ENCODE measurements at places on chromosomes 2 and 18.
A peak's percentile ranks its signal among the peaks of the same experiment; 100 is the strongest.

DNA sequence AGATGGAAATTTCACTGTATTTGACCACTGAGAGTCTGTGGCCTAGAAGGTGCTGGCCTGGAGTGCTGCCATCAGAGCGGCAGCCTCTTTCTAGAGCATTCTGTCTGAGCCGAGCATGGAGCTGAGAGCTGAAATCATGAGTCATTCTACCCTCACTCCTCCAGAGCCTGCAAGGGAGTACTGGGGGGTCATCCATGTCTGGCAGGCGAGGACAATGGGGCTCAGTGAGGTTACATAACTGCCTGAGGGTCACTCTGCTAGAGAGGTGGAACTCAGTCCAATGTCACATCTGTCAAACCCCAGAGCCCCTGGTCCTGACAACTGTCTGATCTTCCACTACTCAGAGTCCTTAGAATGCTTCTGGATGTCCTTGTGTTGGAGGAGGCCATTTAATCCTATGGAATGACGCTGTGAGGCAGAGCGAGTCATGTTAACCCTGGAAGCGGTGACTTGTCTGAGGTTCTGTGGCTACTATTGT, 65.3 kb downstream of the HAUS1 start:
- DNase-seq, result peak; percentile 68

- DNase-seq, result no peak
These were observed 358 bp downstream of the USP37 start for GRCh38 chr2:218567797-218568189.

DNA sequence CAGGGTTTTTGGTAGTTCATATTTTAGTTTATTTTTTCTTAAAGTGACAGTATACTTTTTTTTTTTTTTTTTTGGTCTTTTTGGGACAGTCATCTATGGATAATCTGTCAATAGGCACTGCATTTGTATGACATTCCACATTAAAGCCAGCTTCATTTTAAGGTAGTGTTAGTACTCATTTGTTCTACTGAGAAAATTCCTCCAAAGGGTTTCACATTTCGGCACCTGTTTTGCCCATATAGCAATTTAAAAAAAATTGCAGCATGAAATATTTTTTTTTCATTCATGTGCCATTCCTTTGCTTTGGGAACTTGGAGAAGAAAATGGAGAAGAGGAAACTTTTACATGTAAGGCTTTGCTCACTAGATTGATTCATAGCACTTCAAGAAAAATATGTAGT, 276.3 kb upstream of the TCF4 start:
- no peak for DNase-seq

- no peak for DNase-seq
These were observed 363.1 kb downstream of the DSC3 start for GRCh38 chr18:30679285-30679930.

DNA sequence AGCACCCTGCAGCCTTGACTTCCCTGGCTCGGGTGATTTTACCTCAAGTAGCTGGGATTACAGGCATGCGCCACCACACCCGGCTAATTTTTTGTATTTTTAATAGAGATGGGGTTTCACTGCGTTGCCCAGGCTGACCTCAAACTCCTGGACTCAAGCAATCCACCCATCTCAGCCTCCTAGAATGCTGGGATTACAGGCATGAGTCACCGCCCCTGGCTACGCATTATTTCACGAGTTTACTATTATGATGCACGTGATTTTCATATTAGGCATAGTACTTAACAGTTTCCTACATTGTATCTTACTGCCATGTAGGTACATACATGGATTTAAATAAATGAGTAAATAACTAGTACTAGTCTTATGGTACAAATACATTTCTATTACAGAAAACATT, 4.4 kb downstream of the DYNC2LI1 start:
- DNase-seq, result no peak

- DNase-seq, result no peak
These were observed 24.9 kb upstream of the CD8A start for GRCh38 chr2:86815611-86816010.

DNA sequence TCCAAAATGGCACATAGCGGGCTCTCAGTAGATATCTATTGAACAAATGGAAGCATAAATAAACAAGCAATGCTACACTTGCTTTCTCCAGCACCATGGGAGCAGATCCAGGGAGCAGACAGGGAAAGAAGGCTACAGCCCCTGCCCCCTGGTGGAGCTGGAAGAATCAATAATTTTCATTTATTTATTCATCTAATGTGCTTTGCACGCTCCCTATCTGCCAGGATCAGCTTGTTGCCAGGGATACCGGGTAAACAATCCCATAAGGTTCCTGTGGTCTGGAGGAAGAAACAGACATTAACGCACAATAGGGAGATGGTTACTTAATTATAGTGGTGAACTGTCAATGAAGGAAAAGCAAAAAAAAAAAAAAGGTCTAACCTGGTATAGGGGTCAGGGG, 40.1 kb upstream of the CLASP1 start:
- peak; percentile 75 for DNase-seq

- no peak for DNase-seq
These were observed 119.5 kb upstream of the PARD3B start for GRCh38 chr2:204425821-204426220.

DNA sequence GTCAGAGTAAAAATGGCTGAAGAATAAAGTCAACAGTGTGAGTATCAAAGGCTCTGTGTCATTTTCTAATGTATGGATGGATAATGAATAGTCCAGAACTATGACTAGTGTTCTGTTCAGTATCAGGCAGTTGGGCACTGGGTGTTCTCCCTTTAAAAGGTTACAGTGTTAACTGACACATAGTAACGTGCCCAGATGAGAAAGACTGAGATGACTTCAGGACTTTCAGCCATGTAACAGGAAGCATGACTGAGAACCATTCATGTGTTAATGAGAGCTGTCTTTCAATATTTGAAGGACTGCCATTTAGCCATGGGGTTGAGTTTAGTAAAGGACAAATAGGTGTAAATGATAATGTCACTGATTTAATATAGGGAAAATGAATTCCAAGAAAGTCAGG, 187.1 kb downstream of the GULP1 start:
- no peak for DNase-seq
